Activated gamma-delta T cell treated with Interleukin-2 at 50 U/mL for 16 hours (primary cell): ENCODE measurements at places on chromosomes 3 and 15.

DNA sequence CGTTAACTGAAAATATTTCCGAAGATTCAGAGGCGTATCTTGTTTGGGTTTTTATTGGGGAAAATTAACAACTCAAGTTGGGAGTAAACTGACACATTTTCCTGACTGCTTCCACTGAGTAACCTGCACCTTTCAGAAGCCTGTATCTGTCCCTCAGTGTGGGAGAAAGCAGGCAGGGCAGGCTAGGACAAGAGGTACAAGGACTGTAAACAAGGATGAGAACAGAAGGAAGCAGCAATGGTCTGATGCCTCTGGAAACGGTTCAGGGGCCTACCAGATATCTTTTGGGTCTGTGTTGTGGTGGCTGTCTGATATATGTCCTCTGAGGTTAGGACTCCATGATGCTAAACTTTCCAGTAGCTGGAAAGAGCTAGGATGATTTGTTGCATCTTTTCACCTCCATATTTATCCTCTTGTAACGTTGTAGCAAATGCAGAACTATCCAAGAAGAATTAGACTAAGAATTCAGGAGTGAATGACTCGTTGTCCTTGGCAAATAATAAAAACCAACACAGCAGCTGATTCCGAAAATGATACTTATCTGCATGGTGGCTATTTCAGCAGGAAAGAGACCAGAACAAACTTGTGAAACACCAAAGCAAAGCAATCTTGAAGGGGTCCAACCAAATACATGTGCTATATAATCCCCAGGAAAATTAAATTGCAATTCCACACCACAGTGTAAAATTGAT is 195.9 kb upstream of the ICE2 start:
- DNase-seq: no peak

DNA sequence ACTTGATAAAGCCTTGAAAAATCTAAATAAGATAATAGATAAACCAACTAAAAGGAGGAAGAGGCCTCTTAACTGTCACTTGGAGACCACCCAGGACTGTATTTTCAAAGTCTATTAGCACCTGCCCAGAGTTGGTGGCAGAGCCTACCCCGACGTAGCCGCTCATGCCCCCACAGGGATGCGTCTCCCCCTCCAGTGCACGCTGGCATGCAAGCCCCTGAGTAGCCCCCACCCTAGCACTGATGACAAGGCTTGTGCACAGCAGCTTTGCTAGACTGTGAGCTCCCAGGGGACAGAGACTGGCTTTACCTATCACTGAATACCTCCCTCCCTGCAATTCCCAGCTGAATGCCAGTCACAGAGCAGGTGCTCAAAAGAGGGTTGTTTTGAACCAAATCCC is 54.1 kb upstream of the HES1 start:
- no peak for DNase-seq

DNA sequence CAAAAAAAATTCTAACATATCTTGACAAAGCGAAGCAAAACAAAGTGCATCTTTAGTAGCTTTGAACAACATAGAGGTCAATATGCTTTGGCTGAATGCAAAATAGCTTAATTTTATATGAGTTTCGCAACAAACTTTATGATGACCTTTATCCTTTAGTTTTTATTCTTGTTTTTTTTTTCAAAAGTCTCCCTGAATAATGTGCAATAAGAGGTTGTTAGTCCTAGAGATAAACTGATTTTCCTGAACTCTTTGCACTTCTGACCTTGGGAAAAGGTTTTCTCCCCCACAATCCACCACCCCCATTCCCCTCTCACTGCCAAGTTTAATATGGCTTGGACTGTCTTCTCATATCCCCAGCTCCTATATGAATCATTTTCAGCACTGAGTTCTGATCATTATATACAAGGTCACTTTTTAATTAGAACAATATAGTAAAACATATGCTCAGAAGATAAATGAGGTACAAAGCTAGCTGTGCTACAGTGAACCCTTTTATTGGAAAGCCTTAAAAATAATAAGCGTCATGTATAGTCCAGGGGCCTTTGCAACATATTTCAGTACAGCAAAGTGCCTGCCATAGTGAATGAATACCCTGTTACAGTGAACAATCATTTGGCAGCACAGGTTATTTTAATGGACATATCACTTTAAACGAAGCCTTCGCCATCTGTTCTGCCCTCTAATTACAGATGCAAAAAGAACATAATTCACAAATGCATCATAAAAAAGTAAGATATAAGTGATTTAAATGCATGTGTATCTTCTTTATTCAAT is 496.3 kb upstream of the NR2F2 start:
- no peak for DNase-seq

DNA sequence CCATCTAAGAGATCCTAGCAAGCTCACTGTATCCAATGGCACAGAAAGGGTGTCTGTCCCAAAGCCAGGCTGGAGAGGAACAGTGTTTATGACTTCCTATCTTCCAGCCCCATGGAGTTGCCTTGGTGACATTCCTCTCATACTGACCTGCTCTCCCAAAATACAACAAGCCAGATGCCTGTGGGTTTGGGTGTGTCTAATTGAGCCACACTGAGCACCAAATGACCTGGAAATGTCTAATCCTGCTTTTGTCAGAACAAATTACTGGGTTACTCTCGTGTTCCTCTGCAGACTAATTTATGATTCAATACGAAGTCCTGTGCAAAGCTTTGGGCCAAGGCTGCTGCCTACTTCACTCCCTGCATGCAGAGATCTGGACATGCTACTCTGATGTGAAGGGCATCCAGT is 98.1 kb upstream of the STRIT1 start:
- DNase-seq: no peak

DNA sequence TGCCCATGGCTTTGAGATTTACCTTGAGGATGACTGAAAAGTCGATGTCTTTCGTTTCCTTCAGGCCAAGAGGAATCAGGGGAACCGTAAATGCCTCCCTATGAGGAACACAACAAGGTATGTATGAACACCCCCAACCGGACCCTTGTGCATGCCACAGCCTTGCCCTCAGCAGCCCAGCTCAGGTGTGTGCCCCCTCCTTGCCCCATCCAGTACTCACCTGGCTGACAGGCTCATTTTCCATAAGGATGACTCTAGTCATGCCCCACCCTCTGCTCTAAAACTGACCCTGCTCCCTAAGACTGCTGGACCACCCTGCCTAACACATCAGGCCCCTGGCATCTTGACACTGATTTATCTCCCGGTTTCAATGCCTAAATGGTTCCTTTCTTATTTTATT is 270.0 kb downstream of the GOLGA6L6 start:
- no peak for DNase-seq

DNA sequence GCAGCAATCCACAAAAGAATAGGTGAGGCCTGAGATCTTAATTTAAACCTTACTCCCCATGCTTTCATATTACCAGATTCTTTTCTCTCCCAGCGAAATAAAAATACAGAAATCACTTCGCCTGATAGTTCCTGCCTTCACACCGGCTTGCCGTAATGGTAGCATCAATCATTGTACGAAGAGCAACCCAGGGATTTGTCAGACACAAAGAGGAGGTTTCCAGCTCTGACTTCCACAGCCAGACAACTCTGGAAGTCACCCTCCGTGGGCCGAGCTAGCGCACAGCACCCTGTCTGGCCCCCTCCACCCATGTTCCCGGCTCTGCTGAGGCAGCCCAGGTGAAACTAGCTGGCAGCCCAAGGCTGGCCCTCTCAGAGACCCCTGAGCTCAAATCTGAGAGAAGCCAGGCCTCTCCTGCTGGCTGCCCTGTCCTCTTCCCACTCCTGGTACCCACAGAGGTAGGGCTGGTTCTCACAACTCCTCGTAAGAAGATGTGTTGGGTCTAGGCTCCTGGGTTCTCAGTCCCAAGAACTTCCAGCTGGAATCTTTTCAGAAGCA is 156.9 kb upstream of the BNIP2 start:
- DNase-seq: no peak

DNA sequence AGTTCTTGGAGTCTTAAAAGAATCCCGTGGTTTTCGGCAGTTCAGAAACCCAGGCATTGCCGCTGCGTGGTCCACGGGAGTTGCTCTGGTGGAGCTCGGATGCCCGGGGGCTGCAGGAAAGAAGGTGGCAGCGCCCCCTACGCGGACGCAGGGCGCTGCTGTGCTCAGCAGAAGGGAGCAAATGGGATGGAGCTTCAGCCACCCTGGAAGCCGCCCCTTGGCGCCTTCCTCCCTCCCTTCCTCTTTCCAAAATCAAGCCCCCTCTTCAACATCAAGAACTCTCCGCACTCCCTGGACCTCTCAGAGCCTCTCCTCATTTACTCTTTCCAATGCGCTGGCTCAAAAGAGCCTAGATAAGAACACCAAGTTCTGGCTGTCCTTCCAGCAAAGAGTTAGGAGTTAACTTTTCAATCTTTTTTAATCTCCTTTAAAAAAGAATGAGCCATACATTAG is 880 bp upstream of the CHRNA7 start:
- no peak for DNase-seq
